Fibroblast of skin of right quadriceps (primary cell): ENCODE measurements at places on chromosomes 2 and 18.

- DNase-seq = no peak
Observed at GRCh38 chr2:177808984-177809809, 263.4 kb downstream of the PDE11A start.

DNA sequence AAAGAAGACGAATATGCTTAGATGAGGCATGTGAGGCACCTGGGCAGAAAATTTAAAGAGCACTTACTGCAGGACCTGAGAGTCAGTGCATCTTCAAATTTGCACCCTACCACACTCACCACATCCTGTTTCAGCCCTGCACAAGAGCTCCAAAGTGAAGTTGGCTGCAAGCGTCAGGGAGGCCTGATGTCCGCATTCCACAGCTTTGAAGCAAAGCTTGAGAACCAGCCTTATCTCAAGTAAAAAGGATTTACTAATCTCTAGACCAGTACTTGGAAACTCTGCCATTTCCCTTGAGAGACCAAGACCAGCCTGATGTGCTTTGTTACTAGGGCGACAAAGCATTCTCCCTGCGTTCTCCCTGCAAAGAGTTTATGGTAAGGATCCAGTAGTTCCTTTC lies 3.4 kb upstream of the ASNSD1 start:
- DNase-seq = peak; percentile 31

DNA sequence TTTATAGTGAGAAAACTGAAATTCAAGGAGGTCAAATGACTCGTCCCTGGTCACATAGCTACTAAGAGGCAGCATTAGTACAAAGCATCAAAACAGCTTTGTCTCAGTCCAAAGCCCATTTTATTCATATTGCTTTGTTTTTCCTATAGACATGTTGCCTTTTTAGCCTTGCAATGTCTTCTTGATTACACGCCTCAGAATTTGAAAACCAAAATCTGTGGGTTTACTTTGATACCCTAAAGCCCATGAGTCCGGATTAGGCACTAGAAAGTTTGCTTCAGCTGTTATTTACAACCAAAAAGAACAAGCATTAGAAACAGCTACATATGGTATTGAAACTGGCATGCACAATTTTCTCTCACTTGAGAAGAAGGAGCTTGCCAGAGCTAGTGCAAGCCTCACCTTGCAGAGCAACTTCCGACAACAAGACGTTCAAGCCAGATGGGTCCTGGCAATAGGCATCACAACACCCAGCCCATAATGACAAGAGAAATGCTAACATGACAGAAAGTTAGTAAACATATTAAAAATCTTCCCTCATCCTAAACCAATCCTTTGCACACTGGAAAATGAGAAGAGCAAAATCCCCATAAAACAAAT lies 276.8 kb downstream of the RIT2 start:
- DNase-seq = no peak

DNA sequence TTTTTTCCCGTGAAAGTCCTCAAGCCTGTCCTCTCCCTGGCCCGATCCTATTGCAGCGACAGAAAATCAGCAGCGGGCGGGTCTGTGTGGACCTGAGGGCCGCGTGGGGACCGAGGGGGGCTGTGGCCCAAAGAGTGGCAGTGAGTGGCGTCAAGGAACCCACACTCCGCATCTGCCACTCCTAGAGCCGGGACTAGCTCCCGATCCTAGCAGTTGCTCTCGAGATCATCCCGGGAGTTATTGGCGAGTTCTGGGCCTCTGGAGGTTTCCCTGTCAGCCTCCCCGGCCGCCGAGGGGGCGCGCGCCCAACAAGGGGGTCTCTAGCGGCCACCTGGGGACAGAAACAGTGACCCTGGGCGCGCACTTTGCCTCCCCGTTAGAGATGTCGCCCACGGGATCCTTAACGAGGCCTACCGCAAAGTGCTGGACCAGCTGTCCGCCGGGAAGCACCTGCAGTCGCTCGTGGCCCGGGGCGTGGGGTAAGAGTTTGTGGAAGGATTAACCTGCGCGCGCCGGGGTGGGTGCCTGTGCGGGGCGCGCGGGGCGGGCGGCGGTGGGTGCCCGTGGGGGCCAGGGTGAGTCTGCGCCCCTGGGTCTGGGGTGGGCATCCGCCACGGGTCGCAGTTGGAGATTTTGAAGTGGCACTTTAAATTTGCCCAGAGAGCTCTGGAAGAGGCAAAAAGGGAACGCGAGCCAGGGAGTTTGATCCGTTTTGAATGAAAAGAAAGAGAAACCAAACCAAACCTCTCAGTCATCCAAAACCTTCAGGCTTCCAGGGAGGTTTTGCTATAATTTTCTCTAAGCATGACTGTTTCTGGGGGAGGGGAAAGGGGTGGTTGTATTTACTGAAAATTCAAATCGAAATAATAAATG lies 3.5 kb downstream of the ADCYAP1 start:
- no peak for DNase-seq

DNA sequence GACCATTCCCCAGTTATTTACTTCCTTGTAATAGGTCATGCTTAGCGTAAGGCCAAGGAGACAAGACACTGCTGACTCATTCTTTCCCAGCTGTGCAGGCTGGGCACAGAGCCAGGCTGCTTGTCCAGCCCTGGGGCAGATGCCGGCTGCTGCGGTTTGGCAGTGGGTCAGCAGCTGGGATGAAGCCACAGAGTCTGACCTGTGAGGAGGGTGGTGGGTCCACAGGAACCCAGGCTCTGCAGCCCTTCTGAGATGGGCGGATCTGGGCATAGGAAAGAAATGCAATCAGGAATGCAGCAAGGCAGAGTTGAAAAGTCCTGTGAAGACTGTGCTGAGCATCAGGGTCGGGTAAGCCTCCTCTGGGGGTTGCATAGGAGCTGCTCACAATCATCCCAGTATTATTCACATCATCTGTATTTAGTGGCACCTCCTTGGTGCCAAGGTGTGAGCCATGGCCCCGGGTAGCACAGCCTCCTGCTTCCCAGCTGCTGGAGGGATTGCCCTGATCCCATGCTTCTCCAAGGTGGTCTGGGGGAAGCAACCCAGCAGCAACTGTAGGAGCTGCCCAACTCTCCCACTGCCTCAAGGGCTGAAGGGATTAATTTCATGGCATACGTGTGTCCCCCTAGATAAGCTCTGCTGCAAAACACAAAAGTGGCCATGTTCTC lies 139.0 kb downstream of the DDX1 start:
- DNase-seq = peak; percentile 78

DNA sequence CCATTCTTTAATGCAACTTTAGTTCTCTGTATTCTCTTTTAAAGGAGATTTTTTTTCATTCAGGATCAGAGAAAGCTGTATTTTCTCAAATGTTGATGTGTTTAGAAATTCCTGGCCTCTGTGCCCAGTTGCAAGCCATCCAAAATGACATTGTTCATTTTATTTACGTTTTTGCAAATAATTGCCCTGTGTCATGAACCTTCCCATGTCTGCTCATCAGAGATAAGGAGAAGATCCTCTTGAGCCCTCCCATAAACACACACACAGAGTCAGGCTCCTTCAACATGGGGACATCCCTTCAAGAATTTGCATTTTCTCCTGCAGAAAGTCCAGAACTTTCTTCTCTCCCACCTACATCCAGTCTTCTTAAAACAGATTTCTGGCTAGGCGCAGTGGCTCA lies 258.8 kb downstream of the GBX2 start:
- no peak for DNase-seq

GRCh38 chr18:76721207-76721996 lies 101.0 kb upstream of the ZNF236 start:
- DNase-seq = no peak

DNA sequence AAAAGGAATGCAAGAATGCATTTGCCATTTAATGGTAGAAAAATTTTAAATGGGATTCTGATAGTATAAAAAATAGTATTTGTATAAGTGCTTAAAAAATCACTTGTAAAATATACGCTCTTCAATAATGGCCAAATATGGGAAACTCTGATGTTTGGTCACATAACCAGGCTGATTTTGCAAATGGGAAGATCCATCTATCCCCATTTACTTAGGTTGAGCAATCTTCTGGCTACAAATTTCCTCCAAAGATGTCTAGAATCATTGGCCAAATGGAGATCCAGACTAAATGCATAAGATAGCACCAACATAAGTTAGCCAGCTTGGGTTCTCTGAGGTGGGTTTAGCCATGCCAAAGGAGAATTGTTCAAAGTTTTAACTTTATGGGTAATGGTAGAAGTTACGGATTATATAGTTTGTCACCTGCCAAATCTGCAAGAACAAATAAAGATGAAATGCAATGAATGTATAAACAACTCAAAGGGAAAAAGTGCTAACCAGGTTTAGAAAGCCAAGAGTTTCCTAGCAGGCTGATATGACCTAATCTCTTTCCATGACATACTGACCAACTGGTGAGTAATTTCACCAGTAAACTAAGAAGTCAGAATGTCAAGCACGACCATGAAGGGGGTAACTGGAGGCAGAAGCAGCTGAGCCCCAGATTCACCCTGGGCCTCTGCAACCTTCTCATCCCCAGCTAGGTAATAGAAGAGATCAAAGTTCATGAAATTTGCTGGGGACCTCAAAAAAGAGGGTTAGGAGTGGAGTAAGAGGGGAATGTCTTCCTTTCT lies 10.0 kb downstream of the RHOB start:
- DNase-seq = no peak

- DNase-seq = no peak
Observed at GRCh38 chr2:240648650-240649275, 23.5 kb downstream of the GPR35 start.

DNA sequence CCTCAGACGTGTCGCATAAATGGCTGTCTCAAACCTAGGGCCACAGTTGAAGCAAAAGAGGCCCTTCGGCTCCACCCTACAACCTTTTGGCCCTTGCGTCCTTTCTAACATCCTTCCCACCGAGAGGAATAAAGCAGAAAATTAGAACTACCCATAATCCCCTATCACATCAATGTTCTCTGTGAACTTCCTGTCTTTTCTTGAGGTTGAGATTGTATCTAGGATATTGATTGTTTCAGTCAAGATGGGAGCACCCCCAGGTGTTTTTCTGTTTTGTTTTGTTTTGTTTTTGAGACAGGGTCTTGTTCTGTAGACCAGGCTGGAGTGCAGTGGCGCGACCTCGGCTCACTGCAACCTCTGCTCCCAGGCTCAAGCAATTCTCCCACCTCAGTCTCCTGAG lies 23.6 kb downstream of the INPP5D start:
- DNase-seq = no peak

- peak; percentile 65 for DNase-seq
Observed at GRCh38 chr2:160510617-160511016, 17.0 kb upstream of the RBMS1 start.

DNA sequence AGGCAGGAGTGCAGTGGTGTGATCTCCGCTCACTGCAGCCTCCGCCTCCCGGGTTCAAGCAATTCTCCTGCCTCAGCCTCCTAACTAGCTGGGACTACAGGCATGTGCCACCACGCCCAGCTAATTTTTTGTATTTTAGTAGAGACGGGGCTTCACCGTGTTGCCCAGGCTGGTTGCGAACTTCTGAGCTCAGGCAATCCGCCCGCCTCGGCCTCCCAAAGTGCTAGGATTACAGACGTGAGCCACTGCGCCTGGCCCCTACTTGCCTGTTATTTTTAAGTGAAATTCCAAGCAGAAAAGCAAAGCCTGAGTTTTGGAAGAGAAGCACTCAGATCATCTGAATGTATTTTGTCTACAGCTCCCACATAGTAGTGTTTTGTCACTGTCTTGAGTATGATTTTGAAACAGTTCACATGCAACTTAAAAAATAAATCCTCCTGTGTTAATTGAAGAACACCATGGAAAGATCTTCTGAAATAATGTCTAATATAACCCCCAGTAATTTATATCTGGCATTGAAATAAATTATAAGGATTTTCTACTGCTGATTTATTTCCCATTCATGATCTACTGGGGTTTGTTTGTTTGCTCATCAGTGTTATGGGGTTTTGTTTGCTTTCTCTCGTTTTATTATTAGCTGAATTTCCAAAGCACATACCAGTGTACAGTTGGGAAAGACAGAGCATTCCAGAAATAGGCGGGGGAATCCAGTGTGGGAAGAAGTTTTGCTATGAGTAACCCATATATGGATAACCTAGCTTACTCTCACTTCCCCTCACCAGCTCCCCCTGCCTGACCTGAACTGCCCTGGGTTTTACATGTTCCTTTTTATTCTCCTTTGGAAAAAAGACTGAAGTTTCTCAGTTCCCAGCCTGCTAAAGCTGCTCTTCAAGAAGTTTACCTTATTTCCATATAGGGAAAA lies 80.1 kb upstream of the MAP3K20 start:
- peak; percentile 97 for DNase-seq

DNA sequence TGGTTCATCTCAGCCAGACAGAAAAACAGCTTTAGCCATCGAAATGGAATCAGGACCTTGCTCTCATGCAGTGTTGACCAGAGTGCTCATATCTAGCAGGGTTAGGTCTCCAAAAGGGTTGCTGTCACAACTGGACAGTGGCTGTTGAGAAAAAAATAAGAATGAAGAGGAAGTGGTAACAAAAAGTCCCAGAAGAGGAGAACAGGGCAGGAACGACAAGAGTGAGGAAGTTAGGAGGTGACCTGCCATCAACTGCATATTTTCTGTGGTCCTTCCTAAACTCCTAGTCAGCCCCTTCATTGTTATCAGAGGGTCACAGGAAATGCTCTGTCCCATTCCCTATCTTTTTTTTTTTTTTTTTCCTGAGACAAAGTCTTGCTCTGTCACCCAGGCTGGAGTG lies 188.1 kb upstream of the LINC00305 start:
- DNase-seq = no peak

DNA sequence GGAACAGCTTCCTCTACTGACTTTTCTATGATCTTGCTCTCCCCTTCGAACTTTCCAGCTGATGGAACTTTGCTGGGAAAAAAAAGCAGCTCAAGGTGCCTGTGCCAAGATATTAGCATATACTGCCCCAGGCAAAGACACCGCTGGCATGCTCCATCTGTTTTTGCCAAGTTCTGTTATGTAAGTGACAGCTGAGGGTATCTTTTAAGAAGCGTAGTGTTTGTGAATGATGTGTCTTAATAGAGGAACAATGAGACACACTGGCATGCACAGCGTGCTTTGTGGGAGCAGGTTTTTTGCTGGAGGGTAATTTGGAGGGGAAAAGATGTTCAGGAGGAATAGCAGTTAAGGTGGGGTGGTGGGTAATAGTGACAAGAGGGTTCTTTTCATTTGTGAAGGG lies 47.8 kb downstream of the SLC4A3 start:
- DNase-seq = no peak

DNA sequence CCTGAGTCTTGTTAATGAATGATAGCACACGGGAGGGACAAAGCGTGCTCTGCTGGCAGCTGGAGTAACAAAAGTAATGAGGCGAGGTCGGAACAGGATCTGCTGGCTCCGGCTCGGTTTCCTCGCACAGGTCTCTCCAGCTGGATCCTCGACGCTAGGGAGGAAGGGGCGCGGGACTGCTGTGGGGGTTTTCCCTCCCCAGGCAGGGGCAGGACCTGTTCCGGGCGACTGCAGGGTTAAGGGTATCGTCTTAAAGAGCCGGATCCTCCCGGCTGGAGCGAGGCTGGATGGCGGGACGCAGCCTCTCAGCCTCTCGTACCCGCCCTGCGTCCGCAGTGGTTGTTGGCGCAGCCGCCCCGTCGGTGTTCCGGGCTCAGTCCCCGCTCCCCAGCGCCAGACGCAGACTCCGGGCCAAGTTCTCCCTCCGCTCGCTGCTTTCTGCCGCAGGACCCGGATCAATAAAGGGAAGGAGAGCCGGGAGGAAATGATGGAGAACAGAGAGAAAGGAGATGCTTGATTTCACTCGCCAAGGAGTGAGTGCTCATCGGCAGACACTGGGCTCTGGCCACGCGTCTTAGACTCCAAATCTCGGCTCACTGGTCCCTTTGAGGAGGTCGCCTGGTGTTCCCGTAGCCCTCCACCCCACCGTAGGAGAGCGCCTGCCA lies 1.1 kb upstream of the LIPG start:
- DNase-seq = no peak

GRCh38 chr2:19579461-19579860 lies 221.0 kb upstream of the OSR1 start:
- DNase-seq = peak; percentile 61

- no peak for DNase-seq
Observed at GRCh38 chr2:72326759-72327158, 179.1 kb upstream of the CYP26B1 start.
